Tibial nerve (tissue), 4 donors: ENCODE measurements at places on chromosomes 5 and 9.

GRCh38 chr9:93601666-93602065 lies 25.3 kb downstream of the PHF2 start:
- DNase-seq = no peak

DNA sequence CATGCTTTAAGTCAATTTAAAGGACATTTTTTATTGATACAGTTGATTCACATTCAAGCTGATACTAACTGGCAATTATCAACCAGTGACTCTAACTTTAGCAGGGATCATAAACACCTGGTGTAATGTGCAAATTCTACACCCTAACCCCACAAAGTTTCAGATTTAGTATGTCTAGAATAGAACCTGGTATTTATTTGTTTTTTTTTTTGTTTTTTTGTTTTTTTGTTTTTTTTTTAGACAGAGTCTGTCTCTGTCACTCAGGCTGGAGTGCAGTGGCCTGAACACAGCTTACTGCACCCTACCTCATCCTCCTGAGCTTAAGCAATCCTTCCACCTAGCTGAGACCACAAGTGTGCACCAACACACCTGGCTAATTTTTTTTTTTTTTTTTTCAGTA lies 311.2 kb upstream of the SEMA6A start:
- no peak for DNase-seq

DNA sequence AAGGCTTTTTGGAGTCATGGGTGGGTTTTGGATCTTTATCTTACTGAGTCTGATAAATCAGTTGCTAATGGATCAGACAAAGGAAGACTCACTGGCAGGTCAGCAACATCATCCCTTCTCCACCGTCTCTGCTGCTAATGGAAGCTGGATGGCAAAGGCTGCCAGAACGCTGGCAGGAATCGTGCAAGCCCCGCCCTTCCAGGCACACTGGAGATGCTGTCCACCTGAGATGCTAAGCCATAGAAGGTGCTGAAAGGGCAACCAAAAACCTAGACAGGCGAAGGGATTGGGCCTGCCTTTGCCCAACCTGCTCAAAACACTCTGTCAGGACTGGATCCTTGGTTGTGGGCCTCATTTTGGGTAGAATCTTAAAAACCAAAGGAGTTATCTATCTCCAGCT lies 139.5 kb upstream of the FSTL4 start:
- DNase-seq = no peak

- DNase-seq = no peak
These were observed 366.5 kb downstream of the TAF11L14 start for GRCh38 chr5:18000744-18001143.

- no peak for DNase-seq
These were observed 17.4 kb upstream of the RIC1 start for GRCh38 chr9:5611321-5612184.

DNA sequence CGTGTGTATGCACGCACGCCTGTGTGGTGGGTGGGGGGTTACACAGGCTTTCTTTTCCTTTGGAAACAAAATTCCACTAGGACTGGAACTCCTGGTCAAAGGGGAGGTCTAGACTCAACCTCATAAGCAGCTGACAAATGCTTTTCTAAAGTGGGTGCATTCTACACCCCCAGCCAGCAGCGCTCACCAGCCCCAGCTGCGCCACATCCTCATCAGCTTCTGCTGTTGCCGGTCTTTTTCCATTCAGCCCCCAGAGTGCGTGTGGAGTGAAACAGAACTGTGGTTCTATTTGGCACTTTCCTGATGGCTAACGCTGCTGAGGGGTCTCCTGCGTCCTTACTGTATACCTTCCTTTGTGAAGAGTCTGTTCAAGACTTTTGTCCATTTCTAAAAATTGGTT lies 77.6 kb upstream of the SARDH start:
- DNase-seq = no peak

DNA sequence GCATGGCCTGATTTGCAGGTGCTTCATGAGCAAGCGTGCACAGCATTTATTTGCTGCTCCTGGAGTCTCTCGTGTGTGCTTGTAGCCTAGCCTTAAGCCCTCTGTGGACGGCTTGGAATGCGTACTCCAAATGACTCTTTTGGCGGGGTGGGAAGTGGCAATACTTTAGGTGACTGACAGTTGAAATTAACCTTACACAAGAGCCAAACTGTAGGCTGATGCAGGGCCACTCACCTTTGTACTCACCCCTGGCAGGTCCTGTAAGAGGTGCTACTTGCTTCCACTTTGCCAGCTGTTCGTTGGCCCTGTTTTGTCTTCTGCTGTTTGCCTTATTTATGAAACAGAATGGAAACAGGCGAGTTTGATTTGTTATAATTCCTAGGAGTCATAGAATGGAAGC lies 22.9 kb downstream of the TENT4A start:
- DNase-seq = no peak

- DNase-seq = no peak
These were observed 88.2 kb upstream of the OSMR start for GRCh38 chr5:38757451-38758245.

GRCh38 chr5:43121913-43122484 lies 1.3 kb downstream of the ZNF131 start:
- no peak for DNase-seq

GRCh38 chr5:96651948-96652753 lies 10.0 kb upstream of the CAST start:
- DNase-seq = no peak

DNA sequence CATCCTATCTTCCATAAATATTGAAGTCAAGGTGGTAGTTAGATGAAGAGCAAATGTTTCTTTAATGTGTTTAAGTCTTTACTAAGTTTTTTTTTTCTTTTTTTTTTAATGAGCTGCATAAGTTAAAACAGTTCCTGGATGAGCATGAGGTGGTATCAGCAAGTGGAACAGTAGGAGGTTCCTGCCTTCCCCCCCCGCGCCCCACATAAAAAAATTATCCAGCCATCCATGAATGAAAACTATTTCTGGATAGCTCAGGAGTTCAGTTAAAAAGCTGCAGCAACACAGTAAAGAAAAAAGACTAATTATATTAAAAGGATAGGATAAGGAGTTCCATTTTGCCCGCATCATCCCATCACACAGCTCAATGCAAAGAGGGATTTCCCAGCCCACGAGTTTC lies 349.5 kb downstream of the CDH18 start:
- no peak for DNase-seq

- no peak for DNase-seq
These were observed 542.4 kb upstream of the RGMB start for GRCh38 chr5:98231089-98231488.

DNA sequence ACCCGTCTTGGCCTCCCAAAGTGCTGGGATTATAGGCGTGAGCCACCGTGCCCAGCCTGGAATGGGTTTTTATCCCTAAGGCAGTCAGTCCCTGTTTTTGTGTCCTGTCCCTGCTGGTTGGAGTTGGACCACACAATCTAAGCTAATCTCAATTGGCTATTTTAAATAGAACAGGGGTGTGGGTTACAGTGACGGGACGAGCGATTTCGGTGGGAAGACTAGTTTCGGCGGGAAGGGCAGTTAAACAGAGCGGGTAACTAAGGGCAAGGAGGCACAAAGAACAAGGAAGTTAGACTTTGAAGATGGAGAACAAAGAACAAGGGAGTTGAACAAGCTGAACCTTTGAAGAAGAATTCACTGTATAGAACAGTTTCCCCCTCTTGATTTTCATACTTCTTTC lies 1.4 kb downstream of the GTF3C5 start:
- no peak for DNase-seq

GRCh38 chr9:131516100-131516499 lies 13.4 kb downstream of the POMT1 start:
- no peak for DNase-seq

DNA sequence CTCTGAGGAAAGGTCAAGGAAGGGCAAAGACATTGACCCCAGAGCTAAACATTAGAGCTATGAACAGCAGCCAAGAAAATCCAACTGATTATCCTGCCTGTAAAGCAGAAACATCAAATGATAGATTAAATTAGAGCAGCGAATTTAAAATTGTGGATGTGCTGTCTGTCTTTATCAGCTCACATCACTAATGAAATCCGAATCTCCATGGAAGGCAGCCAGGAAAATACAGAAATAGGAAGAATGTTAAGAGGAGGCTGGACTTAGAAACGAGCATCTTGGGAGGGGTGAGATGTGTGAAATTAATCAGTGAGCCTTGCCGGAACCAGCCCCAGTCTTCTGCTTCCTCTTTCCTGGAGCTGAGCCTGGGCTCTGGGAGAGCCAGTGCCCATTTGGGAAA lies 191.0 kb downstream of the PJA2 start:
- no peak for DNase-seq

DNA sequence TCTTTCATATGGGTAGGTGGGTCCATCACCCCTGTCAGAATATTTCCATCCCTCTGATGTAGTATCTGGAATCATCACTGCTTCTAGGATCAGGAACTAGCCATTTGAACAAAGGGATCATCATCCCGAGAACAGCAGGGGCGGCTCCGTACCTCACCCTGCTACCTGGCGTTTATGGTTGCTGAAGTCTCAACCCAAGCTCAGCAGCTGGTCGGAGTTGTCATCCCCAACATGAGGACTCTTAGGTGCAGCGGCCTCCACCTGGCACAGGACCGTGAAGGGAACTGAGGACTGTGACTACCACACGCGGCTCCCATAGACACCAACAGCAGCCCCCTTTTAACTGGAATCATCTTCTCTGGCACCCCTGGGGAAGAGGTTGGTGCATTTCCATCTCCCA lies 35.1 kb downstream of the ROR2 start:
- DNase-seq = no peak

- no peak for DNase-seq
These were observed 235.6 kb downstream of the DNAH5 start for GRCh38 chr5:13708906-13709305.

DNA sequence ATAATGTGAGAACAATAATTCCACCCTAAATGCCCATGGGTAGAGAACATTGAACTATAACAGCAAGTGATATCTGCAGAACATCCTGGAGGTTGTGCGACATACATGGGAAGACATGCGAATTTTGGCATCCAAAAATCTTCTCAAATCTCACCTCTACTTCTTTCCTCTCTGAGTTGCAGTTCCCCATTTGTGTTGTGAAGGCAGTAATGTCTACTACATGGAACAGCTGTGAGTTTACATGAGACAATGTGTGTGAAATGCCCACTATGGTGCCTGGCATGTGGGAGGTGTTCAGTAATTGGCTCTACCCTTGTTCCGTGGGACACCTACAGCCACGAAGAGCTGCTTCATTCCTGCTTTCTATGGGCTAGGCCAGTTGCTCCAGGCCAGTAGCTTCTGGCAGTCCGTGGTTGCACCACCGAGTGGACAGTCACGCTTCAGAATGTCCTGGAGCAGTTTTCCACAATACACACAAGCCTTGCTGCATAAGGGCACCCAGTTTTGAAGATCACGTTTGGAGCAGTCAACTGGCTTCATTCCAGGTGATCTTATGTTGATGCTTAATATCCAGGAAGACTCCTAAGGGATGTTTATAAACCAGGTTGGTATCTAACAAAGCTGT lies 297.7 kb downstream of the DEPDC1B start:
- no peak for DNase-seq
